ENCODE measurements at places on chromosomes 12 and 14.

- no peak for DNase-seq
Measured at GRCh38 chr14:68684466-68685418, 108.1 kb downstream of the ZFP36L1 start.

- no peak for DNase-seq
Measured at GRCh38 chr12:13251521-13251920, 55.0 kb downstream of the EMP1 start.

- DNase-seq, result no peak
Measured at GRCh38 chr14:73878436-73878835, 8.2 kb upstream of the ZNF410 start.

DNA sequence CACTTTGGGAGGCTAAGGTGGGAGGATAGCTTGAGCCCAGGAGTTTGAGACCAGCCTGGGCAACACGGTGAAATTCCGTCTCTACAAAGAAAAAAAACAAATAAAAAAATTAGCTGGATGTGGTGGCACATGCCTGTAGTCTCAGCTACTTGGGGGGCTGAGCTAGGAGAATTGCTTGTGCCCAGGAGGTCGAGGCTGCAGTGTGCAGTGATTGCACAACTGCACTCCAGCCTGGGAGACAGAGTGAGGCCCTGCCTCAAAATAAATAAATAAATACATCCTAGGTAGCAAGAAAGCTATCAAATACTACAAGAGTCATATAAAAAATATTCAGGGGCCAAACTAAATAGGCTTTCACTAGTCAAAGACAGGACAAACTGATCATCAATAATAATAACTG, 6.2 kb downstream of the KLHL28 start:
- no peak for DNase-seq

- DNase-seq, result no peak
Measured at GRCh38 chr12:78442454-78442801, 422.1 kb upstream of the SYT1 start.

GRCh38 chr14:91365552-91365951, 52.1 kb downstream of the CCDC88C start:
- DNase-seq, result no peak

- DNase-seq, result no peak
Measured at GRCh38 chr12:111435661-111436201, 30.0 kb downstream of the SH2B3 start.

GRCh38 chr12:15196221-15196620, 25.0 kb downstream of the RERG start:
- DNase-seq, result no peak

DNA sequence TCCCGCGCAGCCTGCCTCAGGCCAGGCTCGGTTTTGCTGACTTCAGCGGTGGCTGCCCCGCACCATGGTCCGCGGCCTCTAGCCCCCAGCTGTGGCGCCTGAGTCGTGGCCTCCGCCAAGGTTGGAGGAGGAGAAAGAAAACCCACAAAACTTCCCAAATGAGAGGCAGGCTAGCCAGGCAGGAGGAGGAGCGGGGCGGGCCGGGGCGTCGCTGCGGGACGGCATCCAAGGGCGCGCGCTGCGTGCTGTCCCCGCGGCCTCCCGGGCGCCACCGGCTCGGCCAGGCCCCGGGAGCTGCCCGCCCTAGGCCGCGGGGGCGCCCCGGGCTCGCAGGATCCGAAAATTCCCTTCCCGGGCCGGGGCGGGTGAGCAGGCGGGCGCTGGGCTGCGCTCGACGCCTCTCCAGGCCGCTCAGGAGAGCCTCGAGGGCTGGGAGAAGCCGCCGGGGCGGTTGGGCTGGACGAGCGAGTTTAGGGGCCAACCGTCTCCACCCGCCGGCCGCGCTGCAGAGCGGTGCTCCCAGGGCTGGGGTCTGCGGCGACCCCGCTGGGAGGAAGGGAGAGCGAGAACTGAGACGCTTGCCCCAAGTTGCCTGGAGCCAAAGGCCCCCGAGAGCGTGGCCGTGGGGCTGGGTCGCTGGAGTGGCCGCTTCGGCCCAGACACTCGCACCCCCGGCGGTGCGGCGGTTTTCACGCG, at the start of gene EFS:
EFS (minus strand) TSS at position 137 of the 696 bp plus-strand sequence. CDS start 147 bp downstream, outside the sequence.
- no peak for DNase-seq

DNA sequence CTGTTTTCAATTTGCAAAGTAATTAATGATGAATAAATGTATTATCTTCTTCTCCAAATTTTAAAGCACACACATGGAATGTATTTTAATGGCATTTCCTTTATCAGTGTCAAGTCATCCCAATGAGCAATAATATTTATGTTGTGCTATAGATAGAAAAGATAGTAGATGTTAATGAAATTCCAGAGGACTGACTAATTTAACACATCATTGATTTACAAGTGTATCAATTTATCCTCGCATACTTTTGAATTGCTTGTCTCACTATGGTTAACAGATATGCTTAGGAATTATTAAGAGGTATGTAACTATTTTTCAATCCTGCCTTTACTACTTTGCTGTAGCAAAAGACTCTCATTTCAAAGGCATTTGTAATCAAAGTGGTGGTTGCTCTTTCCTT, 842.9 kb downstream of the SLC6A15 start:
- DNase-seq, result no peak

DNA sequence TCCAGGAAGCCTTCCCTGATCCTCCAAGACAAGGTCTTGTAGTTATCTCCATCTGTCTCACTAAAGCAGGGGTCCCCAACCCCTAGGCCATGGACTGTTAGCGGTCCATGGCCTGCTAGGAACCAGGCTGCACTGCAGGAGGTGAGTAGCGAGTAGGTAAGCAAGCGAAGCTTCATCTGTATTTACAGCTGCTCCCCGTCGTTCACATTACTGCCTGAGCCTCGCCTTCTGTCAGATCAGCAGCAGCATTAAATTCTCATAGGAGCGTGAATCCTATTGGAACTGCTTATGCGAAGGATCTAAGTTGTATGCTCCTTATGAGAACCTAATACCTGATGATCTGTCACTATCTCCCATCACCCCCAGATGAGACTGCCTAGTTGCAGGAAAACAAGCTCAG, 12.4 kb upstream of the NFYB start:
- no peak for DNase-seq

- no peak for DNase-seq
Measured at GRCh38 chr14:23605931-23606585, 27.5 kb upstream of the JPH4 start.

DNA sequence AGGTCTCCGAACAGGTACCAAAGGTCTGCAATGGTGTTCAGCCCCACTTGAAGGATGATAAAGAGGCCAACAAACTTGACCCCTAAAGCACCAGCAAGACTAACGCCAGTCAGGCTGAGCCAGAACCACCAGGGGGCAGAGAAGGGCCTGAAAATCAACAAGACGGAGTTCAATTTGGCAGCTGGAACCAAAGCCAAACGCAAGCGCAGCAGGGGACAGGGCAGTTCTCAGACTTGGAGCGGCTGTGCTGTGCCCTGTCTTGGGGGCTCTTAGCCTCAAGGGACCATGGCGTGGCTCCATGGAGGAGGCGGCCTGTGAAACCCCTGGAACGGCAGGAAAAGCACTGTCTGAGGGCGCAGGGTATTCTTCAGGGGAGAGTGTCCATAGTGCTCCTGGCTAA, 19.6 kb downstream of the POMT2 start:
- peak; percentile 48 for DNase-seq

DNA sequence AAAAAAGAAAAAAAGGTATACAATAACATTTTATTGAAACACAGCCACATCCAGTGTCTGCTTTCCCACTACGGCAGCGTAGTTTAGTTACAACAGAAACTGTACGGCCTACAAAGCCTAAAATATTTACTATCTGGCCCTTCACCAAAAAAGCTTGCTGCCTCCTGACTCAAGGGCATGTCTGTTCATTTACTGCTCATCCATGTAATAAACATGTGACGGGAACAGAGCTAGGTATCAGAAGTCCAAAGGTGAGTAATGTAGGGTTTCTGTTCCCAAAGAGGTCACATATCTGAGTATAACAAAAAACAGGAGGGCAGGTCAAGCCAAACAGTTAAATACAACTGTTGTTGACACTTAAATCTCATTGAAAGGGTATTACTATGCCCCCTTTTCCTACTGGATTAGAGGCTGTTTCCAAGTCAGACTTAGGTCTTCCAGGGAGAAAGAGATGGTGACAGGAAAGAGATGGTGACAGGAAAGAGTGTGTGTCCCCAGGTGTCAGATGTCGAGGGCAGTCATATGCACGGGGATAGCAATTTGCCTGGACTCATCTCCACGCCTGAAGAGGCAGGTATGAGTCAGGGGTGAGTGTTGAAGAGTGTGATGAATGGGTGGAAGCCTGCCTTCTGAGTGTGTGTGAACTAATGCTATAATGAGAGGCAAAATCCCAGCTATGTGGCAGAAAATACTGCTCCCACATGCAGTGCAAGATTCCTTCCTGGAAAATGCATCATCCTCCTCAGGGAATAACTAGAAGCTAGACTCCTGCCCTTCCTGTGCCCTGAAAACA, 77.7 kb downstream of the MAP3K9 start:
- no peak for DNase-seq

DNA sequence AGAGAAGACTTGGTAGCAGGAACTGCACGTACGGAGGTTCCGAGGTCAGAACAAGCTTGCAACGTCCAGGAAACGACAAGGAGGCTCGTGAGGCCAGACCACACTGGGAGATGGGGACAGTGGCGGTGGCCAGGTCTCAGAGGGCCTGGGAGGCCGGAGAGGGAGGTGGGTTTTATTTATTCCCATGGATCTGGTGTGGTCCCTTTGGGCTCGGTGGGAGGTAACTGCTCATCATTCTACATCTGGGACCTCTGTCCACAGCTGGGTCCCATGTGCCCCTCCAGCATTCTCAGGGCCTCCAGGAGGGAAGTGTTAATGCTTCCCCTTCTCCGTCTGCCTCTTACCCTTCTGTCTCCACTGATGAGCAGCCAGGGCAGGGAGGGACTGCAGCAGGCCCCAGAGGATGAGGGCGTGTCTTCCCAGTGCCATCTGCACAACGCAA, 35.7 kb upstream of the NCOR2 start:
- DNase-seq, result no peak

DNA sequence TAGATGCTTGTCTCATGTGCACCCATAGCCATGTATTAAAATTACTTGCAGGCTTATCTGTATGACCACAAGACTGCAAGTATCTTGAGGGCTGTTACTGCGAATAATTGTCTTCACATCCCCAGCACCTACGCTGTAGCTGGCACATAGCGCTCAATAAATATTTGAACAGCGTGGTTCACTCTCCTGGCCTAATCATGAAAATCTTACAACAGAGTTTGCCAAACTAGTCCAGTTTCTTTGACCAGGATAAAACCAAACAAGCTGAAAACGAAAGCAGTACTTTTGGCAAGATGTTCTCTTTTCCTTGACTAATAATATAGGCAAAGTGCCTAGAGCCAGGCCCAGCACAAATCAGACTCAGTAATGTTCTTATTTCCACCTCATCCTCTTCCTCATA, 106.7 kb downstream of the RPS29 start:
- DNase-seq, result no peak

GRCh38 chr12:54025499-54026405, 2.5 kb upstream of the HOXC6 start:
- DNase-seq, result no peak

DNA sequence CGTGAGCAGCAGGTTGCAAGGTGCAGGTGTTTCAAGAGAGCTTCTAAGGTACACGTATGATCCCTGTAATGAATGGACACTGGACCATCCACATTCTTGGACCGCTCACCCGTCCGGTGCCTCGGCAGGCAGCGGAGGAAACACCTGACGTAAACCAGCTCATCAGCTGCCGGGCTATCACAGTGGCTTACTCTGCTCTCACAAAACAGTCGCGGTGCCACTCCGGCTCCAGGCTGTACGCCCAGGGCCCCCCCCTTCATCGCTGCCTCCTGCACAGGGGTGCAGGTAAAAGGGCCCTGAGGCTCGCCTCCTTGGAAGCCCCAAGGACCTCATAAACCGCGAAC, 436 bp downstream of the VPS33A start:
- DNase-seq, result no peak

DNA sequence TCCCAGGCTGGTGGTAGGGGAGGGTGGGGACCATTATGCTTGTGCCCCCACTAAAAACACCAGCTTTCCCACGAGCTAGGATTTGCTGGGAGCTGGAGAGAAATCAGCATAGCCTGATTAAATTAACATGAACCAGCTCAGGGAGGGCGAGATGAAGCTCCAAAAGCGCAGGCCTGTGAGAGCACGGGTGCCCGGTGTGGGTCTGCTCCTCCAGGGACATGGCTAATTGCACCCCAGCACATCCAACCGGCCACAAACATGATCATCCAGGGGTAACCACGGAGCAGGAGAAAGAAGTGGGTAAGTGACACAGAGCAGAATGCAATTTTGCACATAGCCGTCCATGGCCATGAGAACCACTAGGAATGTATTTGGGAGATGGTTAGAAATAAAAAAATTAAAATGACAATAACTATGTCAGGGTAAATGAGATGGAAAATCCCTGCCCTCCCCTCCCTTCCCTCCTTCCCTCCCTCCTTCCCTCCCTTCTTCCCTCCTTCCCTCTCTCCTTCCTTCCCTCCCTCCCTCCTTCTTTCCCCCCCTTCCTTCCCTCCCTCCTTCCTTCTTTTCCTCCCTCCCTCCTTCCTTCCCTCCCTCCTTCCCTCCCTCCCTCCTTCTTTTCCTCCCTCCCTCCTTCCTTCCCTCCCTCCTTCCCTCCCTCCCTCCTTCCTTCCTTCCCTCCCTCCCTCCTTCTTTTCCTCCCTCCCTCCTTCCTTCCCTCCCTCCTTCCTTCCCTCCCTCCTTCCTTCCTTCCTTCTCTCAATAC, 26.9 kb downstream of the CLMN start:
- no peak for DNase-seq

DNA sequence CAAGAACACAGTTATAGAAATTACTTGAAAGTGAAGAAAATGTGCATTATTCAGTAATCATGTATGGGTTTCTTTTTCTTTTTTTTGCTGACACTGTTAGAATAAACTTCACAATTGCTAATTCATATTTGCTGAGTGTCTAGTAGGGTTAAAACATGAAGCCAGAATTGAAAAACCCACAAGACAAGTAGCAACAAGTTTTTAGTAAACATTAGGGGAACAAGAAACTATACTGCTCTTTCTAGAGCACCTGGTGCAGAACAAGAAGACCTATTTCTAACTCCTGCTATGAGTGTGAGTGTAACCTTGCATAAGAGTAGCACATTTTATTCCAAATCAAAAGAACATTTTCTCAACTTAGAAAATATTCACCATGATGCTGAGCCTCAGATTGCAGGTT, 83.2 kb downstream of the ITPR2 start:
- DNase-seq, result no peak

DNA sequence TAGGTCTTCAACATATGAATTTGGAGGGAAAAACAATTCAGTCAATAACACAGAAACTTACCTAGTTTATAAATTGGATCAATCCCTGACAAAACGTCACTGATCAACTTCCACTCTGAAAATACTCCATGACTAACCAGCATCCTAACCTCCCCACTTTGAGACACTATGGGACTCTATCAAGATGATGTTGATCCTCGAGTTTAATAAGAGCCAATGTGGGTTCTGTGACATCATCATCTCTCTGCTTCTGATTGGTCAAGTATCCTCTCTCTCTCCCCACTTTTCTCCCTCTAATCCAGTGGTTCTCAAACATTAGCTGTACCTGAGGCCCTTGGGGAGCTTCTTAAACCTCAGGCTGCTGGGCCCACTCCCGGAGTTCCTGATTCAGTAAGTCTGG, at the start of gene SMCO2:
SMCO2 (plus strand) TSS at position 301 of the 400 bp plus-strand sequence. CDS start 23,896 bp downstream, outside the sequence.
- DNase-seq, result no peak

Data from stimulated activated CD4-positive, alpha-beta T cell treated with anti-CD3 and anti-CD28 coated beads, Interleukin-12 subunit alpha, Interleukin-12 subunit beta, amount 100 ng/mL, for 24 hours (primary cell).